CD4-positive, alpha-beta memory T cell (primary cell): ENCODE measurements at places on chromosomes 5 and 9. TPM values are rescaled to one million over a fixed set of nuclear protein-coding genes. Genes with fewer than 3 reads are reported as not detected.

RXFP3 gene
- total RNA-seq: not detected

NIPSNAP3A gene
- total RNA-seq: 11.3 TPM

PTGR1 gene
- total RNA-seq: 0.55 TPM

MSX2 gene
- total RNA-seq: not detected

EGFLAM gene
- not detected for total RNA-seq

ROPN1L gene
- 0.47 TPM for total RNA-seq

TESK1 gene
- 53.5 TPM for total RNA-seq

CCL21 gene
- not detected for total RNA-seq

MAML1 gene
- 52.4 TPM for total RNA-seq

MVB12B gene
- total RNA-seq: 6.0 TPM

DNA sequence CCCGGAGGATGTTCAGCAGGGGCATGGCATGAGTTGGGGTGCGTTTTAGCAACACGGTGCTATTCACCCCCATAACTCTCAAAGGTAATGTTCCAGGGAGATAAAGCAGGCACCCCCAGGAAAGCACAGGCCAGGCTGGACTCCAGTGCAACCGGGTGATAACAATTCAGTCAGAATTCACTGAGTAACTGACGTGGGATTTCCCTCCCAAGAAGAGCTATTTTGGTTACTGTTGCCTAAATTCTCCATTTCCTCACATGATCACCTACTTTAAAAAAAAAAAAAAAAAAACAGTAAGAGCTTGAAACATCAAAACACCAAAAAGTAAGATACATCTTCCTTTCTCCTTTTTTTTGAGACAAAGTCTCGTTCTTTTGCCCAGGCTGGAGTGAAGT, 137.6 kb upstream of the WWC1 start:
- no peaks in the 10 kb centered on the region for H3K36me3 ChIP-seq
- no peak overlapping the region for H3K27ac ChIP-seq
- H3K4me3 ChIP-seq: no peak overlapping the region
- DNase-seq: no peak
- H3K27me3 ChIP-seq: no peaks in the 10 kb centered on the region

GRCh38 chr5:55702598-55703345, 9.4 kb downstream of the SLC38A9 start:
- H3K27me3 ChIP-seq: no peaks in the 10 kb centered on the region
- H3K27ac ChIP-seq: no peak overlapping the region
- H3K4me1 ChIP-seq: no peaks in the 10 kb centered on the region
- H3K4me3 ChIP-seq: no peak overlapping the region
- DNase-seq: no peak

DNA sequence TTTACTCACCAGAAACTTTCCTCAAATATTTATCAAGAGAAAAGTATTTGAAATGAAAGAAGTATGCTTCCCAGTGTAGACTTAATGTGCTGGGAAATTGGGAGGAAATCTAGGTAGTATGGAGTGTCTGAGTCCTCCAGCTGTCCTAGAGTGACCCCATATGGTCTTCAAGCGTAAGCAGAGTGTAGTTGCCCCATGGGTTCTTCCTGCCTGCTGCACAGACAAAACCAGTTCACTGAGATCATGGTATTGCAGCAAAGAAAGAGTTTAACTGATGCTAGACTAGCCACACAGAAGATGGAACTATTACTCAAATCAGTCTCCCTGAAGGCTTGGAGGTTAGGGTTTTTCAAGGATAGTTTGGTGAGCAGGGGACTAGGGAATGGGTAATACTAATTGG, 114.9 kb upstream of the PRLR start:
- H3K4me3 ChIP-seq: no peak overlapping the region
- no peaks in the 10 kb centered on the region for H3K4me1 ChIP-seq
- H3K27ac ChIP-seq: no peak overlapping the region
- H3K27me3 ChIP-seq: no peaks in the 10 kb centered on the region
- DNase-seq: no peak
- H3K36me3 ChIP-seq: no peaks in the 10 kb centered on the region

- H3K4me3 ChIP-seq: no peak overlapping the region
- peaks cover 10% of the 10 kb centered on the region for H3K27me3 ChIP-seq
- no peaks in the 10 kb centered on the region for H3K4me1 ChIP-seq
Observed at GRCh38 chr5:172395483-172395882, 58.8 kb downstream of the SH3PXD2B start.

- DNase-seq: no peak
- no peak overlapping the region for H3K4me3 ChIP-seq
- H3K27ac ChIP-seq: no peak overlapping the region
- H3K4me1 ChIP-seq: peaks cover 6% of the 10 kb centered on the region
- no peaks in the 10 kb centered on the region for H3K27me3 ChIP-seq
Observed at GRCh38 chr5:57299986-57300385, 126.1 kb downstream of the GPBP1 start.

- peak overlapping the region; percentile 66 for H3K4me3 ChIP-seq
- peak overlapping the region; percentile 96 for H3K27ac ChIP-seq
- peaks cover 7% of the 10 kb centered on the region for H3K36me3 ChIP-seq
- peaks cover 38% of the 10 kb centered on the region for H3K4me1 ChIP-seq
Observed at GRCh38 chr9:126806336-126806735, 1.5 kb downstream of the ZBTB43 start.

DNA sequence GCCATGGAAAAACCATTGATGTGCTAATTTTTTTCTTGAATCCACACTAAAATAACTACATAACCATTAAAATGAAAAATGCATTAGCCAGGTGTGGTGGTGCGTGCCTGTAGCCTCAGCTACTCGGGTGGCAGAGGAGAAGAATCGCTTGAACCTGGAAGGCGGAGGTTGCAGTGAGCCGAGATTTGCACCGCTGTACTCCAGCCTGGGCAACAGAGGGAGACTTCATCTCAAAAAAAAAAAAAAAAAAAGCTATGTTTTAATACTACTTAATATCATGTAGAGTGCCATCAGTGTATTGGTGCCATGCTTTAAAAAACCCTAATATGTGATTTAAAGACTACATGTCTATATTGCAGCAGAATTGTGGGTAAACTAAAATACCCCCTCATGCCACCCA, 58.9 kb downstream of the NDFIP1 start:
- no peak for DNase-seq
- H3K27ac ChIP-seq: no peak overlapping the region
- no peaks in the 10 kb centered on the region for H3K4me1 ChIP-seq
- H3K4me3 ChIP-seq: no peak overlapping the region
- no peaks in the 10 kb centered on the region for H3K36me3 ChIP-seq

DNA sequence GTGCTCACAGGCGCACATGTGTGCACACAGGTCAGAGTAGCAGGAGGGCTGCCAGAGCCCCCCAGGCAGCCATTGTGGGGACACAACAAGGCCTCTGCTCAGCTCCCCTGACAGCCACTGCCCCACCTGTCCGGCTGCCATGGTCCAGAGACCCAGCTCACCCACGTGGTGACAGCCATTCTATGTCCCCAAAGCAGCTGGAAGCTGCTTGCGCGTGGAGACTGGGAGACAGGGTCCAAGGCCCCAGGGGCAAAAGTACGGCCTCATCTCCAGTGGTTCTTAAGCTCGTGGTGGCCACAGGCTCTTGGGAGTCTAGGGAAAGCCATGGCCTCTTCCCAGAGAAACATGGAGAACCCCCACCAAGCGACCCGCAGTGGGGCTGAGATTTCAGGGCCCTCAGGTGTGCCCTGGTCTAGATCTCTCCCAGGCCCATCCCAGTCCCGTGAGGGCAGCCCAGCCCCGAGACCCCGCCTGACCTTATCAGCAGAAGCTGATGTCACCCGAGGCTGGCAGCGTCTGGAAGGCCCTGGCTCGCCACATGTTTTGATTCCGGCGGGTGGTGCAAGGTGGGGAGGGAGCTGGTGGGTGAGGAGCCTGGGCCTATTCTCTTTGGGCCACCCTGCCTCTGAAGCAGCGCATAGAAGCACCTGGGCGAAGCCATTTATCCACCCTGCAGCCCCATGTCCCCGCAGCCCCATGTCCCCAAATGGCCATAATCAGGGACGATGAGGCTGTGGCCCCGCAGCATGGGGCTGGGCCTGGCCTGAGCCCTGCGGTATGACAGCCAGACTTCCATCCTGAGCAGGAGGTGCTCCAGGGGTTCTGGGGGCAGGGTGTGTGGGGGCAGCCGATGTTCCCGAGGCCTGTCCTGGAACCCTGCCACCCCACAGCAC, 31.7 kb downstream of the GLT6D1 start:
- no peak overlapping the region for H3K4me3 ChIP-seq
- no peaks in the 10 kb centered on the region for H3K36me3 ChIP-seq
- H3K4me1 ChIP-seq: no peaks in the 10 kb centered on the region
- H3K27me3 ChIP-seq: no peaks in the 10 kb centered on the region

GRCh38 chr5:77452351-77452750, 39.8 kb downstream of the WDR41 start:
- H3K4me3 ChIP-seq: no peak overlapping the region
- DNase-seq: no peak
- no peaks in the 10 kb centered on the region for H3K36me3 ChIP-seq
- H3K4me1 ChIP-seq: no peaks in the 10 kb centered on the region
- H3K27me3 ChIP-seq: no peaks in the 10 kb centered on the region
- H3K27ac ChIP-seq: no peak overlapping the region

DNA sequence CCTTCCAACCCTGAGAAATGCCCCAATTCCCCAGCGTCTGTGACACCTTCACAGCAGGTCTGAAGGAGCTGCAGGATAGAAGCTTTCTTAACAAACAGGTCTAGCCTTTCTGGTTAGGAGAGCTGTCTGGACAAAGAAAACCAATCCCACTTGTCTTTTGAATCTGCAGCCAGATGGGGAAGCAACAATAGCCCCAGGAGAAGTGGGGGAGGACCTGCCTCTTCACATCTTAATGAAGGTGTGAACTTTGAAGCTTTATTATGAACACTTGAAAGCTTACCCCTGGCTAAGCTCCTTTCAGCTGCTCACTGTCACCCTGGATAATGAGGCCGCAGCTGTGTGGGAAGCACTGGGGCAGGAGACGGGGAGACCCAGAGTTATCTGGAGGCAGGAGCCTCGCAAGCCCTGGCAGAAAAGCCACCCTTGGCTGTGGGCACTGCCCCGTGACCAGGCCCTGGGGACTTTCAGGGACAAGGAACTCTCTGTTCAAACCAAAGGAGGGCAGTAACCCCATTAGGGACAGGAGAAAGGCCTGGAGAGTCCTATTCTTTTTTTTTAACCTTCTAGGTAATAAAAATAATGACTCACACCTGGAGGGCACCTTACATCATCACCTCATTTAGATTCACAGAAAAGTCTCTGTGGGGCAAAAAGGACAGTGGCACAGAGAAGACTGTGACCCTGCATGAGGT, 151.8 kb upstream of the RAD23B start:
- H3K27ac ChIP-seq: no peak overlapping the region
- DNase-seq: no peak
- H3K4me1 ChIP-seq: no peaks in the 10 kb centered on the region

DNA sequence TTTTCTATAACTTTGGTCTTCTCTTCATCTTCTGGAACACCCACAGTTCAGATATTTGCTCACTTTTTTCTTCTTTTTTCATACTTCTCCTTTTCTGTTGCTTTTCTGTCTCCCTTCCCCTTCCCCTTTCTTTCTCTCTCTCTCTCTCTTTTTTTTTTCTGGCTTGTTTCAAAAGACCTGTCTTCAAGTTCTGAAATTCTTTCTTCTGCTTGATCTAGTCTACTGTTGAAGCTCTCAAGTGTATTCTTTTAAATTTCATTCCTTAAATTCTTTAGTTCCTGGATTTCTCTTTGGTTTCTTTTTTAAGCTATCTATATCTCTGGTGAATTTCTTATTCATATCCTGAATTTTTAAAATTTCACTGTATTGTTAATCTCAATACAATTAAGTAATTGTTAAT, 11.2 kb downstream of the ALG2 start:
- no peak for DNase-seq
- H3K4me1 ChIP-seq: no peaks in the 10 kb centered on the region
- H3K27ac ChIP-seq: no peak overlapping the region
- H3K36me3 ChIP-seq: no peaks in the 10 kb centered on the region
- no peak overlapping the region for H3K4me3 ChIP-seq
- H3K27me3 ChIP-seq: no peaks in the 10 kb centered on the region

DNA sequence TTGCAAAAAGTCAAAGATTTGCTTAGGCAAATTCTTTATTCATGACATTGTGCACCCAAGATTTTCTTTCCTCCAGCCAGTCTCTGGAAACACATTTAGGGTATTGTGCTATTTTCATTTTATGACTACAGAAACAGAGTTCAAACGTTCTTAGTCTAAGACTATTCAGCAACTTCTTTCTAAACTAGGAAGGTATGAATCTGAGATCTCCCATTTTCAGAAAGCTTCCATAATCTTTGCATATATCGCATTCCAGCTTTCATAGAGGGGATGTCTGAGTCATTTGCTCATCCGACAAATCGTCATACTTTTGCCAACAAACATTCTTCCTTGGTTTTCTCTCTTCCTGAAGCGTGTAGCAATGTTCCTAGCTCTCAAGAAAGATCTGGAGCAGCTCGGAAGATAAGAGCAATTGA, 1.6 kb upstream of the PAPPA start:
- no peak for DNase-seq
- peaks cover 6% of the 10 kb centered on the region for H3K27me3 ChIP-seq
- H3K27ac ChIP-seq: no peak overlapping the region
- no peaks in the 10 kb centered on the region for H3K36me3 ChIP-seq
- H3K4me1 ChIP-seq: no peaks in the 10 kb centered on the region

GRCh38 chr9:88966894-88967676, 24.2 kb upstream of the S1PR3 start:
- no peaks in the 10 kb centered on the region for H3K36me3 ChIP-seq
- H3K27ac ChIP-seq: no peak overlapping the region
- H3K4me1 ChIP-seq: no peaks in the 10 kb centered on the region
- DNase-seq: no peak
